ENCODE measurements at places on chromosomes 6 and 20.

- DNase-seq = no peak
Observed at GRCh38 chr20:55597526-55597925, 407.8 kb downstream of the CBLN4 start.

DNA sequence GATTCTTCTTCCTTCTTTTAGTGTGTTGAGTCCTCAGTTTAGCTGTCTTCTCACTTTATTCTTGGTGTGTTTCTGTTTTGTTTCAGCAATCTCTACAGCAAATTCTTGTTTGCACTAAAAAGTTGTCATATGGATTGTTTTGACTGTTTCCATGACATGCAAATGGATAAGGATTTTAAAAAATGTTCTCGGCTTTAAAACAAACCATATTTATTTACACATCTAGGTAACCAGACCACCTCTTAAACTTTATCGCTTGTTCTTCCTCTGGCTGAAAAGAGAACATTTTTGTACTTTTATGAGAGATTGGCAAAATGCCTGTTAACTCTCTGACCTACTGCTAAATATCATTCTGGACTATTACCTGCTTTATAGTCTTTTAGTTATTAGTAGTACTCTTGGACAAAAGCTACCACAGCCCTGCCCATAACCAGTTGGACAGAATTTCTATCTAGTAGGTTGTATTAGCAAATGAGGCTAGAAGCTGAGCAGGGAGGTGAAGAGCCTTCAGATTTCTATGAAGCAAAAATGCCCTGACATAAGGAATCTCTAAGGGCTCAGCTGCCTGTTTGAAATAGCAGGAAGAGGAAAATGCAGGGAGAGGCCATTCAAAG is 268.3 kb downstream of the CD109 start:
- DNase-seq = no peak

DNA sequence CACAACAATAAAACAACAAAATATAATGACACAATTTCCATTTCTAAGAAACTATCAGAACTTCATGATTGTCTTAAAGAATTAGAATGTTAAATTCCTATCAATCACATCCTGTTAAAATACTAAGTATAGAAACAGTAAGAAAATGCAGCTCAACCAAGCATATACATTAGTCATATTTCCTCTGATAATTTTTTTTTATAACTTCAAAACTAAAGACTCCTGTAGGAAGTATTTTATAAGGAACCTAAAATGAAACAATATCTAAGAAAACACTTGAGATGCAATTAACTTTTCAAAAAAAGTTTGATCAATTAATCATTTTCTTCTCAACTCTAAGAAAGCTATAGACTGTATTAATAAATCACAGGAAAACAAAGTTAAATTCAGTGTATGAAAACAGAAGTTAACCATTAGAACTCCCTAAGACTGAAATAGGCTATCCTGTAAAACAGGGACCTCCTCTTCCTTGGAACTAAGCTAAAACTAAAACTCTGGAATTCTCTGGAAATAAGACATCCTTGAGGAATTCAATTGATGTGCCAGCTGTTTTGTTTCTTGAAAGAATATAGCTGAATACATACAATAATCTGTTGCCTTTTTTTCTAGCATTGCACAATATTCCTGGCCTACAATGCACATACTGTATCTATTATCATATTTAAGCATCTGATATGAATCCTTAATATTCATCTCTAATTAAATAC is 19.8 kb downstream of the FKBP5 start:
- DNase-seq = no peak

- DNase-seq = no peak
Observed at GRCh38 chr6:73710470-73710869, 14.5 kb downstream of the CD109 start.

DNA sequence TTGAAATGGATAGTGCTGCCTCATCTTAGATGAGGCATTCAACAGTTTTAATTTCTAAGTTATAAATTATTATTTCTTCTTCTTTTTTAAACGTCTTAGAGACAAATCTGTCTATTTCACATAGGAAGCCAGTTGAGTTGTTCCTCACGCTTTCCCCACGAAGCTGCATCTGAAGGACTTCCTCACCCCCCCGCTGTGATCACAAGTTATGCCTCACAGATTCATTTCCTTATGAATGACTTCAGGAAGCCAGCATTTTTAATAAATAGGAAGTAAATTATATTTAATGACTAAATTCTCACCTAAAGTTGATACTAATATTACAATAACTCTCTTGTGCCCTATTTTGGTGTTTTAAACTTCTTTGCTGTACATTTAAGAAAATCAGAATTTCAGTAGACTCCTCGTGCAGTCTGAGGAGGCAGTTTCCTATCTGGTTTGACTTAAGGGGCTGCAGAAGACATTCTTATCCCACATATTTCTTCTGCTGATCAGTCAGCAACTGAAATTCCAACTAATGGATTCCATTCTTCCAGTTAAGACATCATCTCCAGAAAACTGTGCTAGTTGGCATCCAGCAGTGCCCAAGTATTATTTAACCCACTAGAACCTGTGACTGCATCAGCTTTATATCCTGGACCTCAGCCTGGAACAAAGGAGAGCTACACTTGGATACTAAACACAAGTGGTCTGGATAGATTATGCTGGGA is 182.7 kb upstream of the CCN2 start:
- no peak for DNase-seq

- no peak for DNase-seq
Observed at GRCh38 chr6:13883966-13884365, 40.8 kb upstream of the RNF182 start.

- DNase-seq = no peak
Observed at GRCh38 chr6:17057322-17057721, 44.5 kb upstream of the STMND1 start.

- DNase-seq = no peak
Observed at GRCh38 chr20:44765701-44766347, 20.2 kb downstream of the KCNK15 start.

DNA sequence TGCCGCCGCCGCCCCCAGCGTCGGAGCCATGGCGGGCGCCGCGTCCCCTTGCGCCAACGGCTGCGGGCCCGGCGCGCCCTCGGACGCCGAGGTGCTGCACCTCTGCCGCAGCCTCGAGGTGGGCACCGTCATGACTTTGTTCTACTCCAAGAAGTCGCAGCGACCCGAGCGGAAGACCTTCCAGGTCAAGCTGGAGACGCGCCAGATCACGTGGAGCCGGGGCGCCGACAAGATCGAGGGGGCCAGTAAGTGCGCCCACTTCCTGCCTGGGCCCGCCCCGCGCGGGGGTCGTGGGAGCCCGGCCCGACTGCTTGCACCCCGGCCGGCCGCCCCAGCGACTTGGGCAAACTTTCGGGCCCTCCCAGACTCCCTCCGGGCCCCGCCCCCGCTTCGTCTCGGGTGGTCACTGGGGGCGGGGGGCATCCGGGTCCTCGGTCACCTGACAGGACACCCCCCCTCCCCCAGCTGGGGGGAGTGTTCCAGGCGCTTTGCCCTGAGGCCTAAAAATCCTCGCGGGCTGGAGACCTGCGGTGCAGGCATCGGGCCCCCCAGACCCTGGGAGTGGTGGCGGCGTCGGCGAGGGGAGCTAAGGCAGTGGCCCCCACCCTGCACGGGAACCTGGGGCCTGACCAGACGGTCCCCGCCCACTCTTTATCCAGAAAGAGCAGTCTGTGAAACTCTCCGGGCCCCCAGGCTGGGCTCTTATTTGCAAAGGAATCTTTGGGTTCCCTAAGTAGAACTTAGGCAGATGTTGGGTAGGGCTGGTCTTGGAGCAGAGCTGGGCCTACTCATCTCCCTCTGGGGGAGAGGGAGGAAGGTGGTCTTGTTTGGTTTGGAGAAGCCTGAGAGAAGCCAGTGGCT is 501 bp downstream of the PLCG1 start:
- DNase-seq = peak; percentile 90

DNA sequence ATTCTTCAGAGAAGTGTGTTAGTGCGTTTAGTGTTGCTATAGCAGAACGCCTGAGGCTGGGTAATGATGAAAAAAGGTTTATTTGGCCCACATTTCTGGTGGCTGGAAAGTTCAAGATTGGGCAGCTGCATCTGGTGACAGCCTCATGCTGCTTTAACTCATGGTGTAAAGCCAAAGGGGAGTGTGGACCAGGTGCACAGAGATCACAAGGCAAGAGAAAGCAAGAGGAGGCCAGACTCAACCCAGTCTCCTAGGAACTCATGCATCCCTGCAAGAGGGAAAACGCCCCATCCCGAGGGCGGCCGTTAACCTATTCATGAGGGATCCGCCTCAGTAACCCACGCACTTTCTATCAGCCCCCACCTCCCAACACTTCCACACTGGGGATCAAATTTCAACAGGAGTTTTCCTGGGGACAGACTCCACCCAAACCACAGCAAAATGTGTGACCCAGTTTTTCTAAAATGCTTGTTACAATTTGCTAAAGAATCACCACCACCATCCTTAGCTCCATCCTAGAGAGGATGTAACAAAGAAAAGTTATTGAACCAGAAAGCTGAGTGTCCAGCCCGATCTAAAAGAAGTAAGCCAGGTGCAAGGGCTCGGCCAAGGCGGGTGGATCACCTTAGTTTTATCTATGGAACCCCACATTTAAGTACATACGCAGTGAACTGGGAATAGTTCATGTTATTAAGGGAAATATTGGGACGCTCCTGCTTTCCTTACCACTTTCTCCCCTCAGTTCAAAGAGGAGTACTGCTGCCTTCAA is 164.8 kb downstream of the QKI start:
- no peak for DNase-seq

- no peak for DNase-seq
Observed at GRCh38 chr6:7138921-7139358, 31.2 kb downstream of the RREB1 start.

- DNase-seq = no peak
Observed at GRCh38 chr20:44838521-44838920, 28.2 kb upstream of the RIMS4 start.

Measured in H1 (cell line).